Activated CD4-positive, alpha-beta memory T cell treated with anti-CD3 and anti-CD28 coated beads for 36 hours (primary cell): ENCODE measurements at places on chromosomes 3 and 15.
A peak's percentile ranks its signal among the peaks of the same experiment; 100 is the strongest.

- no peak for DNase-seq
These were observed 441.7 kb downstream of the EPHA6 start for GRCh38 chr3:97256060-97256459.

GRCh38 chr15:56918046-56918938, at the start of gene TCF12:
Gene TCF12 (plus strand): TSS chr15:56918644. CDS start chr15:56919914, 1,270 bp downstream.
- DNase-seq, result peak; percentile 94

DNA sequence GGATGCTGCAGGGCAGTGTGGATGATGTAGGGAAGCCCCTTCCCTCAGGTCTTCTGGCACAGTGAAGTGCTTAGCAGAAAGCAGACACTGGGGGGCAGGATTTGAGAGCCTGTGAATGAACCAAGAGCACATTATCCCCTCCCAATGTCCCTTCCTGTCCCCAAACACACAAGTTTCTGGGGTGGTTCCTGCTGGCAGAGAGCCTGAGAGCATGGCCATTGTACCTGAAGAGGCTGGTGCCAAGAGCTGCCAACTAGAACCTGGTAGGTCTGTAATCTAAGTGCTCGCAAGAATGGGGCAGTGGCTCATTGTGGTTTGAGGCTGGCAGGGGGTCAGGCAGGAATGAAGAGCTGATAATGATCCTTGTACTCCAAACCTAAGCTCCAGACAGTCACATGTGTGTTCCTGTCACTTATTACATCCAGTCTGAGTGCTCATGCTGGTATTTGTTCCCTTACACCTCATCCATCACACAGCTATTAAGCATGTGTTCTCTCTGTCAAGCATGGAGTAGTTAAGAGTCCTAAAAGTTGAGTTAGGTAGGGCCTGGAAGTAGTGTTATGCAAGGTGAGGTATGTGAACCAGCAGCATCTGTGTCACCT, 6.7 kb upstream of the CCR1 start:
- DNase-seq, result peak; percentile 41

GRCh38 chr3:196599734-196600128, 31.3 kb downstream of the FBXO45 start:
- no peak for DNase-seq

DNA sequence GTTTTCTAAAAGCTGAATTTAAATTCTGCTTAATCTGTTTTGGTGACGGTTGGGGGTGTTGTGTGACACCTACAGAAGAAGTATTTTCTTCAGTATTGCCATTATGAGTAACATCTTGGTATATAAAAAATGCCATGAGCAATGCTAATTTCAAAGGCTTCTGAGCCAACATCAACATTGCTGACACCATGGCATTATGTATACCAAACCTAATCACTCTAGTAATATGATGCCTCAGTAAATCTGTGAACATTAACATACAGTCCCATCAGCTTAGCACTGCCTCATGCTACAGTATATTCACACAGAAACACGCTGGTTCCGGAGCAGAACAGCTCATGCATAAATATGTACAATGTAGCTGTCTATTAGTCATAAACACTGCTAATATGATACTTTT, 75.8 kb downstream of the ZPLD1 start:
- DNase-seq, result no peak

GRCh38 chr3:23111797-23112196, 91.3 kb upstream of the UBE2E2 start:
- no peak for DNase-seq
